ENCODE measurements at places on chromosomes 7 and 10. TPM values are rescaled to one million over a fixed set of nuclear protein-coding genes. Genes with fewer than 3 reads are reported as not detected.

The FRAT2 gene
- 10.7 TPM for total RNA-seq

The MKI67 gene
- total RNA-seq, result 202 TPM

The PON1 gene
- 0.20 TPM for total RNA-seq

The PRRT4 gene
- 4.0 TPM for total RNA-seq

The BUD31 gene
- total RNA-seq, result 154 TPM

The CRPPA gene
- 1.6 TPM for total RNA-seq

The ERLIN1 gene
- total RNA-seq, result 64.5 TPM

The DYNC1I1 gene
- not detected for total RNA-seq

The FKBP6 gene
- not detected for total RNA-seq

The KNDC1 gene
- total RNA-seq, result 3.6 TPM

The GPR26 gene
- total RNA-seq, result not detected

The TFR2 gene
- 11.8 TPM for total RNA-seq

The IPMK gene
- total RNA-seq, result 5.5 TPM

The PTPN20 gene
- not detected for total RNA-seq

The POU6F2 gene
- total RNA-seq, result 0.27 TPM

The ZNF282 gene
- total RNA-seq, result 30.4 TPM

The PNLIP gene
- total RNA-seq, result 1.3 TPM

All from HCT116 (cell line).